ENCODE measurements at places on chromosomes 12 and 14.

DNA sequence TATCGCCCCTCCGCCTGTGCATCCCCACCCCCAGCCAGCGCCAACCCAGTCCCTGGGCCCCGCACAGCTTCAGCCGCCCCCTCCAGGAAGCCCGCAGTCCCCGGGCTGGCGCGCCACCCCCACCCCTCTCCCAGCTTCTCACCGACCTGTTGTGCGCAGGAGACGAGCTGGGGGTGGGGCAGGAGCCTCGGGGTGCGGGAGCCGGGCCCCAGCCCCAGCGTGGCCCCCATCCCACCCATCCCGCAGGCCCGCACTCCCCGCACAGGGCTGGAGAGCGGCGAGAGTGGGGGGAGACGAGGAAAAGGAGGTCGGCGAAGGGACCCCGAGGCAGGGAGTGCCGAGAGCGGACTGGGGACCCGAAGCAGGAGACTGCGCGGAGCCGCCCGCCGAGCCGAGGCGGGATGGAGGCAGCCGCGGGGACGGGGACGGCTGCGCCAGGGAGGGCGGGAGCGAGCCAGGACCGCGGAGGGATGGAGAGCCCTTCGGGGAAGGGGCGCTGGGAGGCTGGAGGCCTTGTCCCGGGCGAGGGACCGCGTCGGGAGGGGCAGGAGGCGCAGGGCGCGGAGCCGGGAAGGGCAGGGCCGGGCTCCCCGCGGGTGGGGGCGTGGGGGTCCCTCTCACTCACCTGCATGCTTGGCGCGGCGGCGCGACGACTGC lies 498 bp downstream of the PIANP start:
- no peak for DNase-seq

- peak; percentile 18 for DNase-seq
Observed at GRCh38 chr14:55129086-55129427, at the start of gene LGALS3. LGALS3 (plus strand) TSS chr14:55129252; CDS start chr14:55137374, 8,122 bp downstream.

DNA sequence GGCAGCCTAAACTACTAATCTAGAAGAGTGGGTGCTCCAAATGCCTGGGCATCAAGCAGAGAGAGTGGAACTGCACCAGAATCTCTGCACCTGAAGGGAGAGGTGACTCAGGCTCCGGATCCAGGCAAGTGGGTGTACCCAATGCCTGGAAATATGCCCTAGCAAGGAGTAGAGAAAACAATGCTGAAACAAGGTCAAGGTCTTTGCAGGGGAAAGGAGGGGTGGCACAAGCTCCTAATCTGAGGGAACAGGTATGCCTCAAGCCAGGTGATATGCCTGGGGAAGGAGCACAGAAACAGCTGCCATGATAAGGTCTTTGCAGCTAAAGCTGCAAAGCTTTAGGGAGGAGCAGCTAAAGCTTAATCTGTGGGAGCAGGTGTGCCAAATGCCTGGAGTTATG lies 136.0 kb upstream of the KITLG start:
- DNase-seq, result no peak

DNA sequence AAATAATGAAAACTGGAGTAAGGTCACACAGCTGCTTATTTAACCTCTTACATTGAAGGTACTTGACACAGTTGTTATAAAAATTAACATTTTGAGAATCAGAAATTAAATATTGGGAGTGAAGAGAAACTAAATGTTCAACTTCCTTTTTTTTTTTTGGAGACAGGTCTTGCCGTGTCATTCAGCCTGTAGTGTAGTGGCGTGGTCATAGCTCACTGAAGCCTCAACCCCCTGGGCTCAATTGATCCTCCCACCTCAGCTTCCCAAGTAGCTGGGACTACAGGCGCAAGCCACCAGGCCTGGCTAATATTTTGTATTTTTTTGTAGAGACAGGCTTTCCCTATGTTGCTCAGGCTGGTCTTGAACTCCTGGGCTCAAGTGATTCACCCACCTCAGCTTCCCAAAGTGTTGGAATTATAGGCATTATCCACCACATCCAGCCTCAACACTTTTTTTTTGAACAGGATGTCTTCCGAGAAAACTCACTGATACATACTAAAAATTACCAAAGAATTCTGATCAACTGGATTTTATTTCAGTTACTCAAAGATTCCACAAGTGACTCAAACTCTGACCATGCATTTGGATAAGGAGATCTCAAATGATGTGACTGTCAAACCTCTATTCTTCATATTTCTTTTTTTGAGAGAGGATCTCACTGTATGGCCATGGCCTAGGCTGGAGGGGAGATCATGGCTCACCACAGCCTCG lies 35.4 kb downstream of the SGPP1 start:
- no peak for DNase-seq

DNA sequence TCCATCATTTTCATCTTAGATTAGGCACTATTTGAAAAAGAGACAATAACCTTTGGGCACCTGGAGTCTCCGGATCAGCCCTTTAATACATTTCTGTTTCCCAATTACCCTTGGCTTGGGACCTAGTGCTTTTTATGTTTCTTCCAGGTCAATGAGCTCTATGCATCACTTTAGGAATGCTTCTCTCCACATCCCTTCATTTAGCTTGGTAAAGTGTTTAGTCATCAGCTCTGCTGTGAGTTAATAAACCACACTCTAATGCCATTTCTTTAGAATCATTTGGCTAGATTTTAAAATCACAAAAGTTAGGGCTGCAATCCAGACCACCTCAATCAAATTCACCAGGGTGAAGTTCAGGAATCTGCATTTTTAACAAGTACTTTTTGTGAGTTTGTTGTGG lies 41.7 kb downstream of the RASSF9 start:
- DNase-seq, result no peak

- no peak for DNase-seq
Observed at GRCh38 chr14:31895646-31896045, 181.5 kb upstream of the ARHGAP5 start.

- no peak for DNase-seq
Observed at GRCh38 chr14:36996857-36997590, 175.4 kb downstream of the SLC25A21 start.

- DNase-seq, result no peak
Observed at GRCh38 chr14:103068351-103069073, 11.2 kb upstream of the CDC42BPB start.

GRCh38 chr12:104295954-104296353 lies 7.6 kb upstream of the EID3 start:
- DNase-seq, result no peak

- no peak for DNase-seq
Observed at GRCh38 chr14:96752125-96752524, 45.1 kb upstream of the VRK1 start.

DNA sequence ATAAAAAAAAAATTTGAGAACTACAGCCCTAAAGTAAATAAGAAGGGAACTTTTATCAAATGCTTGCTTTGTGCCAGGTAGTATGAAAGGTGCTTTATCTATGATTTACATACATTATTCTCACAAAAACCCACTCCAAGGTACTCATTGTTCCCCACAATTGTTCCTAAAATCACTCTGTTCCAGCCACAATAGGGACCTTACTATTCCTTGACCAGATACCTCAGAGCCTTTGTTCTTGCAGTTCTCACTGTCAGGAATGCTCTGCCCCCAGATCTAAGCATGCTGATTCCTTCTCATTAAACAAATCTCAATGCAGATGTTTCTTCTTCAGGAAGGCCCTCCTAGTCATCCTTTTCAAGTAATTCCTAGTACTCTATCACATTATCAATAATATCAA lies 60.2 kb downstream of the PPP1R12A start:
- DNase-seq, result no peak

DNA sequence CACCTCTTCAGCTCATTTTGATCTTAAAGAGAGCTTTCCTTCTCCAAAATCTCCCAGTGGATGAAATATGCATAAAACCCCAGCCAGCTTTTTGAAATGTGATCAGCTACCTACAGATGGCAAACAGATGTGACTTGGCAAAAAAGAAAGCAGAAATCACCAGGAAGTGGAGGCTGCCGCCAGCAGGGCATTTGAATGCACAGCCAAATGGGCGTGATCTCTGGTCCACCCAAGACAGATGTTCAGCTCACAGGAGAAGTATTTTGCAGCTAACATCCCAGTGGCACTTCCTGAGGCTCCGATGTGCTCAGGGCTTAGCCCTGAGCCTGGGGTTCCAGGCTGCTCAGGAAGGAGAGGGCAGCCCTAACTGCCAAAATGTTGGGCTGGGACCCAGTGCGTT lies 78.3 kb downstream of the LGMN start:
- DNase-seq, result no peak

DNA sequence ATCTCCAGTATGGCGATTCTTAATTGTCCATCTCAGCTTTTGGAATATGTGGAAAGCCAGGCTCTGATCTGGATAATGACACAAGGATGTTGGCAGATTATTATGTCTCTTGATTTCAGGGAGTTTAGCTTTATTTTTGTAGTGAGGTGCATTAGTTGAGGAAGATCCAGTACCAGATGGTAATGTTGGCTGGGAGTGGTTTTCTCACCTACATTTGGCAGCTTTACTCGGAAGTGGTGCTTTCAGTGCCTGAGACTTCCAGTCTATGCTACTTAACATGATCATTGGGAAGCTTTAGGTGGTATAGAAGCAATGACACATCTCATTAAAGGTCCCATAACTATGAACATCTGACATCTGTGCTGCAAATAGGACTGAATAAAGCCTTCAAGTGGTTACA lies 7.5 kb downstream of the SLC15A5 start:
- no peak for DNase-seq

- peak; percentile 87 for DNase-seq
Observed at GRCh38 chr12:49945394-49946080, 5.0 kb upstream of the AQP2 start.

- DNase-seq, result no peak
Observed at GRCh38 chr14:36747411-36748184, 85.9 kb downstream of the PAX9 start.

DNA sequence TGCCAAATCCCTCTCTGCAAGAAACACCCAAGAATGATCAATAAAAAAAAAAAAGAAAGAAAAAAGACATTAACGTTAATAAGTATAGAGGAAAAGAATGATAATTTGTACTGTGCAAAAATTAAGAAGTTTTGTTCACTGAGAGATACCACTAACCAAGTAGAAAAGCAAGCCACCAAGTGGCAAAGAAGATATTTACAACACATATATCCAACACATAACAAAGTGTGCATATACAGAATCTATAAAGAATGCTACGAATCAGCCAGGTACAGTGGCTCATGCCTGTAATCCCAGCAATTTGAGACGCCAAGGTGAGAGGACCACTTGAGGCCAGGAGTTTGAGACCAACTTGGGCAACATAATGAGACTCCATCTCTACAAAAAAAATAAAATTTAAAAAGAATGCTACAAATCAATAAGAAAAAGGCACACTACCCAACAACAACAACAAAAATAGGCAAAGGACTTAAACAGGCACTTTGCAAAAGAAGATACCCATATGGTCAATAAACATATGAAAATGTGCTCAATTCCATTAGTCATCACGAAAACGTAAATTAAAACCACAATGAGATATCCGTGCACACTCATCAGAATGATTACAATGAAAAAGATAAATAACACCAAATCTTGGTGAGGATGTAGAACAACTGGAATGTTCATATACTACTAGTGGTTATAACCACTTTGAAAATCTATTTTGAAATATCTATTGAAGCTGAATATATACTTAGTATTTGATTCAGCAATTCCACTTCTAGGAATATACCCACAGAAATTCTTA lies 19.8 kb downstream of the GALNT4 start:
- no peak for DNase-seq

DNA sequence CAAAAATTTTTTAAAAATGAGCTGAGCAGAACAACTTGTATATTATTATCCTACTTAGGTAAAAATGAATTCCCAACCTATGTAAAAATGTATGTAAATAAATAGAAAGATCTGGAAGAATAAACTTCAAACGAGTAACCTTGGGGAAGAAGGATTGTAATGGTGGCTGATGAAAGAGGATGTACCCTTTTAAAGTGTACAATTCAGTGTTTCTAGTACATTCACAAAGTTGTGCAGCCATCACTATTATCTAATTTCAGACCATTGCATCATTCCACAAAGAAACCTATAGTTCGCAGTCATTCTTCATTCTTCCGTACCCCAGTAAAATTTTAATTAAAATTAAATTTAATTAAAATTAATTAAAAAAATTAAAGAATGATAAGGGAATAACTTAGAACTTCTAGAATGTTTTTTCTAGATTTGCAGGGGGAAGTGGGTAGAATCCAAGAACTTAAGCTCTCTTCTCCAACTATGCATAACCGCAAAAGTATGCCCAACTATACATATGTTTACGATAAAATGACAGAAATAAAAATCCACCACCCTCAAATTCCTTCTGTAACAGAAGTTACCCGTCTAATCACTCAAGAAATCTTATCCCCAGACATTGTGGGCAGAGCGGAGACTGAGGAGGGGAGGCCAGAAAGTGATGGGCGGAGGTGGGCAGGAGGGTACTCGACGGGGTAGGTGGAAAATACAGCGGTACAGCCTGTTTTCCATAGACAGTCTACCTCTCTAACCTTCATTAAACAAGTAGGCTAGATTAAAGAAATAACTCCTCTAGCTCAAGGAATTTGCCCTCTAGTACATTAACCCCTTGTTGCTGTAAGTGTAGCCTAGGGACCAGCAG lies 921 bp downstream of the DEPDC4 start:
- no peak for DNase-seq

DNA sequence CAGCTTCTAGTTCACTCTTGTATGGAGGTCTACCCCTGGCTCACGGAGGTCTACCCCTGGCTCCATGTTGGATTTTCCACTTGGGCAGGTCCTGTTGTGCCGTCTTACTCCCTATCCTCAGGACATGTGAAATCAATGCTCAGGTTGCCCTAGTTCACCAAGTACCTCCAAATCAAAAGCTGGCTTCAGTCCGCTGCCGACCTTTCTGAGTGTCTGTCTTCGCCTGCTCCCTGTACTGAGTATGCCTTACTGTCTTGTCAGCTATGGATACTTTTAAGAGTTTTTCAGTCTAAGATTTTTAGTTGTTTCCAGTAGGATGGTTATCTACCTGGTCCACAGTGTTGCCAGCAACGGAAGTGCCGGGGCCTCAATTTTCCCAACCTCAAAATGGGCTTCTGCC lies 40.1 kb upstream of the BCL11B start:
- DNase-seq, result no peak

GRCh38 chr12:25932971-25933370 lies 25.5 kb upstream of the RASSF8 start:
- DNase-seq, result no peak

DNA sequence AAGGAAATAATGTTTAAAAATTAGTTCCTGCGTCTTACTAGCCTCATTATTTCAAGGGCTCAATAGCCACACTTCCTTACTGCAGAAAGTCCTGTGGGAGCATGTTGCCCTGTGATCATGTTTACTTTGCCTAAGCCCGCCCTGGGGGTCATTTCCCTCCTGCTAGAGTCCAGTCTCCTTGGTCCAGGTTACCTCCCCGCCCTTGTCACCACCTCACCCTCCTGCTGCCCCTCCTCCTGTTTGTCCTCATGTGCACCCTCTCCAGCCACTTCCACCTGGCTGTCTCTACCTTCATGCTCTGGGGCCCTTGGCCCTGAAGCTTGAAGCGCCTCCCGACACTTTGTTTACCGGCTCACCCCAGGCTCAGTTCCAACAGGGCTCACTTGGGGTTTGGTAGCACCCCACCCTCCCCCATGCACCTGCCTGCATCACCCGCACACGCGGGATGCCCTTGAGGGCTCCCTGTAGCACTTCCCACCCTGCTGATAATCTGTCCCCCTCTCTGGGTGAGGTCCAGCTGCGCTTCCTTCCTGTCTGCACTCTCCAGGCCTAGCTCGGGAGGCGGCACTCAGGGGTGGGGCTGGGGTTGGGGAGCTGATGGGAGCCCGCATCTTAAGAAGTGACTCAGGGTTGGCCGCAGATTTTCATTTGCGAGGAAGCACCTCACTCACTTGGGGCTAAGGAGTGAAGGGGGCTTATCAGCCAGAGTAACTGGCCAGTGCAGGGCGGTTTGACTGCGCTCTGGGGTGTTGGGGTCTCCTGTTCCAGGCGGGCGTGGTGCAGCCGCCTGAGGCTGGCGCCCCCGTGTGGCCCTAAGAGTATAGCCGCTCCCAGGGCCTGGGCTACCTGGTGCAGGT lies 40.1 kb downstream of the SMIM41 start:
- DNase-seq, result peak; percentile 53

- no peak for DNase-seq
Observed at GRCh38 chr12:54197431-54197909, 8.7 kb upstream of the SMUG1 start.

Measured in stimulated activated naive CD8-positive, alpha-beta T cell treated with anti-CD3 and anti-CD28 coated beads, Interleukin-15, amount 100 ng/mL, for 72 hours (primary cell).